ENCODE measurements at places on chromosomes 5 and 9.

DNA sequence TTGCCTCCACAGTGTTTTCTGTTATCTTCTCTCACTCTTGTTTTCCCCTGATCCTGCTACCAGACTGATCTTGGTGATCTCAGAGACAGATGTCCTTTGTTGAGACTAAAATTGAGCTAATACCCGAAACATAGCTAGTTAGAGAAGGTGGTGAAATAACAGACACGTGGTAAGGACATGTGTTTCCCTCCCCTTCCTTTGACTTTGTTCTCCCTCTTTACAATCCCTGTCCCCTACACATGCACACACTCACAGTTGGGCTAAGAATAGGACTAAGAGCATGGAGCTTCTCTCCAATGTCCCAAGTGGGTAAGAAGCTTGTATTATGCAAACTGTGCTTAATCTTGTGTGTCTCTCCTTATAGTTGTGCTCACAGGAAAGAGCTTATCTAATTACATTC lies 1603.0 kb upstream of the C9orf72 start:
- DNase-seq: no peak

GRCh38 chr5:126374109-126374416 lies 49.1 kb upstream of the GRAMD2B start:
- no peak for DNase-seq

DNA sequence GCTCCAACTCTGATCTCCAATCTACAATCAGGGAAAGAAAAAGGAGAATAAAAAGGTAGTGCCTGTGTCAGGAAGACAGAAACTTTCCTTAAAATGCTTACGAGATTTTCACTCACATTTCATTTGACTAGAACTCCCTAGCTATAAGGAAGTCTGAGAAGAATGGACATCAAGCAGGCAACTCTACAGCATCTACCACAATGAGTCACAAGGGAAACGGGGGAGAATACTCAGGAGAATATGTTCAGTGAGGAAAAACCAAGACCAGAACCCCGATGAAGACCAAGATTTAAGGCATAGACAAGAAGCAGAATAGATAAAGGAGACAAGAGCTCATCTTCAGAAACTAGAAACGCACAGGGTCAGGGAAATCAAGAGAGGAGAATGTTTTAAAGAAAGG lies 9.0 kb upstream of the SETD9 start:
- DNase-seq: no peak

GRCh38 chr9:133067813-133068212 lies 6.0 kb downstream of the CEL start:
- DNase-seq: no peak

- no peak for DNase-seq
Measured at GRCh38 chr9:134175808-134176598, 11.6 kb upstream of the RNU6ATAC start.

GRCh38 chr5:180080486-180081280 lies 9.1 kb upstream of the RNF130 start:
- peak; percentile 24 for DNase-seq

- no peak for DNase-seq
Measured at GRCh38 chr9:71237051-71237450, 115.6 kb upstream of the TRPM3 start.

DNA sequence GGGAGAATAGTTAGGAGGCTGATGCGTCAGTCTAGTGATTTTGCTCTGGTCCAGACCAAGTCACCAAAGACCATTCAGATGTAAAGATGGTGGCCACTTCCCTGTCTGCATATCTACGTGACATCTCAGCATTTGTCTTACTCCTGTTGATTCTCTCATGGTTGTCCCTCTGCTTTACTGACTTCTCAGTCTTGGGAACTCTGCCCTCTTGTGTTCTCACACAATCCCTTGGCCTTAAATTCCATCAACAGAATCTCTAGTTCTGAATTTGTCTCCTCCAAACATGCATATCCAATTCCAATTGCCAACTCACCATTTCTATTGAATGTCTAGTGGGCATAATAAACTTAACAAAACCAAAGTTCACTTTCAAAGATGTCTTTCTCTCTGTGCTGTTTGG lies 147.8 kb downstream of the SLC24A2 start:
- no peak for DNase-seq

DNA sequence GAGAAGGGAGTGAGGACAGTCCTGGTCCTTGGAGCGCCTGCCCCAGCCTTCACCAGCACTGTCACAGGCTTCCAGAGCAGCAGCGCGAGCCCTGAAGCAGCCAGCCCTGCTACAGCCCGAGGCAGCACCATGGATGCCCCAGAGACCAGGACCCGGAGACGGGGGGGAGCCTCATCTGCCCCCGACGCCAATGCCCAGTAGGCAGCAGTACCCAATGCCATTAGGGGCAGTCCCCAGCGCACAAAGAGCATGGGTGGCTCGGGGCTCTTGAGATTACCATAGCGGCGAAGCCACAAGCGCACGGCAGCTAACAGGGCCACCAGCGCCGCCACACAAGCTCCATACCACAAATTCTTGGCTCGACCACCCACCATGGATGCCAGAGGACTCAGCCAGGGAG lies 4.9 kb downstream of the PIGO start:
- no peak for DNase-seq

Measured in stimulated activated CD4-positive, alpha-beta T cell treated with anti-CD3 and anti-CD28 coated beads, Interleukin-12 subunit alpha, Interleukin-12 subunit beta, amount 100 ng/mL, for 24 hours (primary cell).